Effector memory CD8-positive, alpha-beta T cell (primary cell): ENCODE measurements at places on chromosomes 16 and 17.

DNA sequence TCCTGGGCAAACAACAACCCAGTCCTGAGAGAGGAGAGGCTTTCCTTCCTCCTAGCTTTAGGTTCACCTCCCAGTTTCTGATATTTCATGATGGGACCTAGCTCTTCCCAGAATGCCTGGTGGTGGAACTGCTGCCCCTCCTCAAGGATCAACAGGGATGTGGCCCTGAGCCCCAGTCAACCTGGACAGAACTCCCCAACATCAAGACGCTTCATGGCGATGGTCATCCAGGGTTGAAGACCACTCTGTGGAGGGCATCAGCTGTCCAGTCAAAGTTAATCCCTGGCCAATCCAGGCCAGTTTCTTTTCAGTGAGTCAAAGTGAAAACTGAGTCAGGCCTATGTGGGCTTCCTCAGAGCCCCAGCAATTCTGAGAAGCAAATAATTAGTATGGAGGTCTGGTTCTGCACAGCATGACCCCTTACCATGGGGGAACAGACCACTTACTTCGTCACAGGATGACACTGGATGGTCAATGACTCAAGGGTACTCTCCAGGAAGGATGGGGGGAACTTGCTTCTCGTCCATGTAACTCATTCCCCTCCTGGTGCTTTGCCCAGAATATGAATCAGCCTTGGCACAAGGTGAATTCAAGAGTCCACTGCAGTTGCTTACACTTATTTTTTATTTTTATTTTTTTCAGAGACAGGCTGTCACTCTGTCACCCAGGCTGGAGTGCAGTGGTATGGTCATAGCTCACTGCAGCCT, 14.7 kb upstream of the XYLT2 start:
- no peak overlapping the region for H3K27ac ChIP-seq
- no peak overlapping the region for H3K4me3 ChIP-seq
- H3K36me3 ChIP-seq = peaks cover 3% of the 10 kb centered on the region
- H3K4me1 ChIP-seq = no peaks in the 10 kb centered on the region

GRCh38 chr16:70269471-70269870, 17.7 kb upstream of the EXOSC6 start:
- H3K27ac ChIP-seq = no peak overlapping the region
- DNase-seq = no peak
- peaks cover 82% of the 10 kb centered on the region for H3K36me3 ChIP-seq
- H3K27me3 ChIP-seq = no peaks in the 10 kb centered on the region

- no peak for DNase-seq
- H3K4me1 ChIP-seq = peaks cover 3% of the 10 kb centered on the region
- no peaks in the 10 kb centered on the region for H3K27me3 ChIP-seq
- peaks cover 16% of the 10 kb centered on the region for H3K36me3 ChIP-seq
- no peak overlapping the region for H3K4me3 ChIP-seq
These were observed 18.8 kb downstream of the AXIN2 start for GRCh38 chr17:65542610-65543009.

DNA sequence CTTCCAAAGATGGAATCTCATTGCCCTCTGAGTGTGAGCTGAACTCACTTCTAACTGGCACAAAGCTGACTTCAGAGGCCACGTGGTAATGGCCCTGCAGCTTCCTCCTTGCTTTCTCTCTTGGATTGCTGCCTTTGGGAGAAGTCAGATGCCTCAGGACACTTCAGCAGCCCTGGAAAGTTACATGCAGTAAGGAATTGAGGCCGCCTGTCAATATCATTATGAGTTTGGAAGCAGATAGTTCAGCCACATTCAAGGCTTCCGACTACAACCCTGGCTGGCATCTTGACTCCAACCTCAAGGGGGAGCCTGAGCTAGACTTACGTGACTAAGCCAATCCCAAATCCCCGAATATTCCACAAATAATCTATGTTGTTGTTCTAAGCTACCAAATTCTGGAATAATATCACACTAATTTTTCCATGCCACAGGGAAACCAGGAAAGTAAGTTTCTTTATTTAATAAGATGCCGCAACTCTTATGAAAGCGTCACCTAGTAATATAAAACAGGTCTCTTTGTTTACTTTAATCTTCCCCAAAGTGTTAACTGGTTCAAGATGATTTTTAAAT, 13.6 kb downstream of the CEP20 start:
- no peak overlapping the region for H3K27ac ChIP-seq
- H3K4me3 ChIP-seq = no peak overlapping the region
- H3K27me3 ChIP-seq = no peaks in the 10 kb centered on the region

DNA sequence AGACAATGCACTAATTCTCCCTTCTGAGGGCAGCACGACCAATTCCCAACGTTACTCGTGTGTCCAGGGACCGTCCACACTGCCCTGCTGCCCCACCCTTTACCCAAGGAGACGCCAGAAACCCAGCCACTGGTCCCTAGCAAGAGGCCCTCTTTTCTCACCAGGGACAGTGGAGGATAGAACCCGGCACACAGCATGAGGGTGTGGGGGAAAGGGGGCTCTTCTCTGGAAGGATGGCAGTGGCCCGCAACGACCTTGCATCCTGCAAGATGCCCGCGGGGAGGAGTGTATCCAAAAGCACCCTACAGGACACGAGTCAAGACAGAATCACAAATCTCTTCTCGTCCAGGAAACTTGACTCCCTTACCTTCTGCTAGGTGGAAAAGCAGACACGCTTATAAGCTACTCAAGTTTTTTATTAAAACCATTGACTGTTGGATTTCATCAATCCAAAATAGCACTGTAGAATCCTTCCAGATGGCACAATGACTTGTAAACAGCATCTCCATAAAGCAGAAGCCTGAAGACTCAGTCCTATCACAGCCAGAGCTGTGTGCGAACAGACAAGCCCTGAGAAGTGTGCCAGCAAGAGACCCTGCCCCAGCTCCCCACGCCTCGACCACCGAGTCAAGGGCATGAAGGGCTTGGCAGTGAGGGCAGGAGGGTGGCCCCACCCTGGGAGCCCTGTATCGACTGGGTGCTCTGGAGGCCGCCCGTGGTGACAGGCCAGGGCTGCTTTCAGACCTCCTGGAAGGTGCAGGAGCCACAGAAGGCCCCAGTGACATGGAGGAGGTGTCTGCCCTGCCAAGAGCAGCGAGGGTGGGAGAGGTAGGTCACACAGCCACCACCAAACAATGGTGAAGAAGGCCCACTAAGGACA, 103.8 kb downstream of the ANKRD11 start:
- DNase-seq = no peak
- H3K27me3 ChIP-seq = no peaks in the 10 kb centered on the region
- H3K4me3 ChIP-seq = peak overlapping the region; percentile 48
- H3K36me3 ChIP-seq = peaks cover 50% of the 10 kb centered on the region

- H3K27ac ChIP-seq = no peak overlapping the region
- no peaks in the 10 kb centered on the region for H3K4me1 ChIP-seq
- DNase-seq = no peak
- peaks cover 2% of the 10 kb centered on the region for H3K36me3 ChIP-seq
- no peak overlapping the region for H3K4me3 ChIP-seq
These were observed 171.0 kb downstream of the ZFHX3 start for GRCh38 chr16:72876981-72877373.

GRCh38 chr17:79003661-79004411, 5.7 kb downstream of the CANT1 start:
- H3K36me3 ChIP-seq = peaks cover 26% of the 10 kb centered on the region
- no peak for DNase-seq
- no peaks in the 10 kb centered on the region for H3K27me3 ChIP-seq
- no peak overlapping the region for H3K4me3 ChIP-seq

DNA sequence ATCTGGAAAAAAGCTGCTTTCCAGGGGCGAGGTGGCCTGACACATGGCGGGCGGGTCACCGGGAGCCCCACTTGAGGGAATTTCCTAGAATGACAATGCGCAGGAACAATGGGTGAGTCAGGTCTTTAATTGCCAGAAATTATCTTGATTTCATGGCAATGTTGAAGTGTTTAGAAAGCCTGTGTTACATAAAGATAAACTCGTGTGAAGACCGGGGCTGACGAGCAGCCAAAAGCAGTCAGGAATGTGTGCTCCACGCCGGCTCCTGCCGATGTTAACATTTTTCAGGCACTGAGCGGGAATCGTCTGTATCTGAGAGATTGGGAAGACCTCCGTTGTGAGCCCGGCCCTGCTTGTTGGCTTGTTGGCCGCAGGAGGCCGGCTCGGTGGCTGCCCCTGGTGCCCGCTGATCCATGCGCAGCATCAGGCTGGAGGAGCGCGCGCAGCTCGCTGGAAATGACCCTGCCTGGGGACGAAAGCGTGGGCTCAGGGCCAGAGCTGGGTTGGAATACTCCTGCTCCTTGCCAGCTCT, 353.1 kb downstream of the FOXL1 start:
- H3K27ac ChIP-seq = no peak overlapping the region
- no peak overlapping the region for H3K4me3 ChIP-seq
- H3K4me1 ChIP-seq = no peaks in the 10 kb centered on the region
- H3K27me3 ChIP-seq = peaks cover 37% of the 10 kb centered on the region
- no peaks in the 10 kb centered on the region for H3K36me3 ChIP-seq

DNA sequence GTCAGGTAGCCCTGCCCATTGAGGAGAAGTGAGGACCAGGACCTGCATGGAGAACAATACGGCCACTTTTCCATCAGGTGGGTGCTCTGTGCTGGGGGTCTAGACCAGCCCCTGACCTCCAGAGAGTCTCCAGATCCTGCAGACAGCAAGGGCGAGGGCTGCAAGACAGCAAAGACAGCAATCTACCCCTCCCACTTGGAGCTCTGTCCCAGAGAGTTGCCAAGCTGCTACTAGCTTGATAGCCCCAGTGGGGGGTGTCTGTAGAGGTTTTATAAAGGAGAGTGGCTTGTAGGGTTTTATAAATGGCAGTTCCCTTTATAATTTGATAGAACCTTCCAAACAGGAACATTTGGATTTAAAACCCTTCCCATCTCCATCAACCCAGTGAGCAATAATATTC, 16.7 kb upstream of the SLFN11 start:
- H3K27ac ChIP-seq = no peak overlapping the region
- no peaks in the 10 kb centered on the region for H3K36me3 ChIP-seq
- H3K27me3 ChIP-seq = no peaks in the 10 kb centered on the region
- H3K4me1 ChIP-seq = peaks cover 2% of the 10 kb centered on the region
- H3K4me3 ChIP-seq = no peak overlapping the region

DNA sequence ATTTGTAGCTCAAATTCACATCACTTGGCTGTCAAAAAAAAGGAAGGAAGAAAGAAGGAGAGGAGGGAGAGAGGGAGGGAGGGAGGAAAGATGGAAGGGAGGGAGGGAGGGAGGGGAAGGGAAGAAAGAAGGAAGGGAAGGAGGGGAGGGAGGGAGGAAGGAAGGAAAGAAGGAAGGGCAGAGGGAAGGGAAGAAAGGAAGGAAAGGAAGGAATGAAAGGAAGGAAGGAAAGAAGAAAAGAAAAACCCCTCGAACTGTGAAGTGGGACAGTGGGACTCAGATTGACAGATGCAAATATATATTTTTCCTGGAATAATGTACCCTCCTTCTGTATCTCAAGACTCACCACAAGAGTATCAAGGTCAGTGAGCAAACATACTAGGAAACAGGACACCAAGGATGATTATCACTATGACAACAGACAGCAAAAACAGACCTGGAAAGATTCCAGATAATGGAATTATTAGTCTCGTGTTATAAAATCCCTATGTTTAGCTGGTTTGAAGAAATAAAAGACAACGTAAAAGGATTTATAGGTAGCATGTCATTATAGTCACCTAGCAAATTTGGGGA, 24.2 kb upstream of the ABCA3 start:
- H3K27me3 ChIP-seq = peaks cover 57% of the 10 kb centered on the region
- H3K4me1 ChIP-seq = no peaks in the 10 kb centered on the region
- no peak for DNase-seq

- peaks cover 3% of the 10 kb centered on the region for H3K36me3 ChIP-seq
- no peak overlapping the region for H3K4me3 ChIP-seq
- H3K4me1 ChIP-seq = peaks cover 3% of the 10 kb centered on the region
- peaks cover 27% of the 10 kb centered on the region for H3K27me3 ChIP-seq
These were observed 473.9 kb downstream of the CDH13 start for GRCh38 chr16:83100679-83101078.

DNA sequence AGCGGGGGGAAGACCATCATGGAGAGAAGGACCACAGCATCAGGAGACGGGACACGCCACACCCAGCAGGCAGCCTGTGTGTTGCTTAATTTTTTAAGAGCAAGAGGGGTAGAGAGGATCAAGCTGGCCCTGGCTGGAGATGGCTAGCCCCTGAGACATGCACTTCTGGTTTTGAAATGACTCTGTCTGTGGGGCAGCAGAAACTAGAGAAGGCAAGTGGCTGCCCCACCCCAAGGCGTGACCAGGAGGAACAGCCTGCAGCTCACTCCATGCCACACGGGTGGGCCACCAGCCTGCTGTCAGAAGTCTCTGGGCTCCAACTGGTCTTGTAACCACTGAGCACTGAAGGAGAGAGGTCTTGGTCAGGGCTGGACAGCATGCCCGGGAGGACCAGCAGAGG, 75.5 kb downstream of the SOCS1 start:
- peaks cover 7% of the 10 kb centered on the region for H3K36me3 ChIP-seq
- no peaks in the 10 kb centered on the region for H3K4me1 ChIP-seq
- no peak overlapping the region for H3K4me3 ChIP-seq

DNA sequence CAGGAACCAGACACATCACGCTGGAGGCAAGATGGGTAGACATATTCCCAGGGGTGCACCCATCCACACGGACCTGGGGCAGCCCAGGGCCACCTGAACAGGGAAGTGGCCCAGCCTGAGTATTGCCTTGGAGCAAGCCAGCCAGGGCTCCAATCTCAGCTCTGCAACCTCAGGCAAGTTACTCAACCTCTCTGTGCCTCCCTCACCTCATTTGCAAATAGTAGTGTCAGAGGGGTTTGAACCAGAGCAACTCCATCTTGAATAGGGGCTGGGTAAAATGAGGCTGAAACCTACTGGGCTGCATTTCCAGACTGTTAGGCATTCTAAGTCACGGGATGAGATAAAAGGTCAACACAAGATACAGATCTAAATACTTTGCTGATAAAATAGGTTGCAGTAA, 35.1 kb upstream of the SNN start:
- H3K27ac ChIP-seq = no peak overlapping the region
- H3K4me3 ChIP-seq = no peak overlapping the region
- no peak for DNase-seq

DNA sequence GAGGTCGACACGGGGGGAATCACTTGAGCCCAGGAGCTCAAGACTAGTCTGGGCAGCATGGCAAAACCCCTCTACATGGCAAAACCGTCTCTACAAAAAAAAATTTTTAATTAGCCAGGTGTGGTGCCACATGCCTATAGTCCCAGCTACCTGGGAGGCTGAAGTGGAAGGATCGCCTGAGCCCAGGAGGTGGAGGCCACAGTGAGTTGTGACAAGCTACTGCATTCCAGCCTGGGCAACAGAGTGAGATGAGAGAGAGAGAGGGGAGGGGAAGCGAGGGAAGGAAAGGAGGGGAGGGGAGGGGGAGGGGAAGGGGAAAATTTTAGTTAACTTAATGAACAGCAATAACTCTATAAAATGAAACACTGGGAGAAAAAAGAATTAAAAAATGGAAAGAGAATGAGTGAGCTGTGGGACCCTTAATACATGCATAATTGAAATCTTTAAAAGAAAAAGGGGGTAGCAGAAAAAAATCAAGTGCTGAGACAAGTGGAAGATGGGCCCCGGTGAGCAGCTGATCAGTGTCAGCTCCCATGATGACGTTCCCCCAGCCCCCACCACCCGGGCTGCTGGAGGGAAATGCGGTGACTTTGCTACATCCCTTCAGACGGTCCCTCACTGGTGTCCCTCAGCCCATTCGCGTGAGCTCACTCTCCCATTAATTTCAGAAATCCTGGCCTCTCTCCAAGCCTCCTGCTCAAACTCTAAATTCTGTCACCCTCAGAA, 2.7 kb downstream of the ASGR2 start:
- H3K36me3 ChIP-seq = no peaks in the 10 kb centered on the region
- H3K4me1 ChIP-seq = peaks cover 10% of the 10 kb centered on the region
- H3K4me3 ChIP-seq = no peak overlapping the region
- H3K27ac ChIP-seq = peak overlapping the region; percentile 25
- DNase-seq = no peak
